ENCODE measurements at places on chromosomes 4 and X. TPM values are rescaled to one million over a fixed set of nuclear protein-coding genes. Genes with fewer than 3 reads are reported as not detected.

DNA sequence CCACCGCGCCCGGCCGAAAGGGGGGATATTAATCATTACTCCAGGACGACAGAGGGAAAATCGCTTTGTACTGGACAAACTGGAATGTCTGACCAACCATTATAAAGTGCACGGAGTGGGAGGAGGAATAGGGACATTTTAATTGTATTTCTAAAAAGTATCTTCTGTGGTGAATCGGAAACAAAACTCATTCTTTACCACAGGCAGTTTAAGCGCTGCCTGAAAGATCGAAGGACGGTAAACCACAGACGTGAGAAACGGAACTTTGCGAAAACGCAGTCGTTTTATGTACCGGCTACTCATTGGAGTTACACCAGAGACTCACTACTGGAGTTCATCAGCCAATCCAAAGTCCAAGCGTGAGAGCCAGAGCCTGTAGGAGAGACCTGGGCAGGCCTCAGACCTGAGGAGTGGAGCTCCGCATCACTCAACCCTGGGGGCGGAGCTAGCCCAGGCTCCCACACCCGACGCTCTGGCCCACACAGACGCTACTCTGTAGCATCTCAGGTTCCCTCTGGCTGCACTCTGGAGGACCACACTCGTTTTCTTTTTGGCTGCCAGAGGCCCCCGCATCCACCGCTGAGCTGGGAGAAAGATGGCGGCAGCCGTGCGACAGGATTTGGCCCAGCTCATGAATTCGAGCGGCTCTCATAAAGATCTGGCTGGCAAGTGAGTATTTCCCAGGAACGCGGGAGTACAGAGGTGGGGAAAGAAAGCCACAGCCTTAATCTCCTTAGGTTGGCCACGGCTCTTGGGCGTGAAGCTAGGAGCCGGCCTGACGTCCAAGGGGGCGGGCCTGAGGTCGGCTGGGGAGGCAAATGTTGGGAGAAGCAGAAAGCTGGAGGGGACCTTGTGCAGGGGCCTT is at the start of gene COPS4:
TSS of gene COPS4 (plus strand) at position 554 of the 865 bp plus-strand sequence. CDS start at position 596, 42 bp downstream.
- peak; percentile 89 for DNase-seq

DNA sequence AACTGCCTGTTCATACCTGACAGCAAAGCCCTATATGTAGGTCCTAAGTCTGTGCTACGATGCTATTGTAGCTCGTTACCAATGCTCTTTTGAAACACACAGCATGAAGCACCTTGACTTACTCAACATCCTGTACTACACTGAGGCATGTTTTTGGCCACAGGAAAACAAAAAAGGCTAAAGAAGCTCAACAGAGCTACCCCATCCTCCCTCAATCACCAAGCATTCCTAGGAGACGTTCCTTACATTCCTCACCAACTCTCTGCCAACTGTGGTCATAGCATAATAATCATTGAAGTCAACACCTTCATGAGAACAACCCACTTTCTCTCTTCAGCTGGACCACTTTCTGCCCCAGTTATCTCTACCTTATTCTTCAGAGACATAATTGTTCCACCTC is 73.7 kb upstream of the SLC25A43 start:
- no peak for DNase-seq

GRCh38 chrX:28498658-28499057 is 88.6 kb upstream of the IL1RAPL1 start:
- no peak for DNase-seq

Gene MAGEA2B
- not detected for total RNA-seq

DNA sequence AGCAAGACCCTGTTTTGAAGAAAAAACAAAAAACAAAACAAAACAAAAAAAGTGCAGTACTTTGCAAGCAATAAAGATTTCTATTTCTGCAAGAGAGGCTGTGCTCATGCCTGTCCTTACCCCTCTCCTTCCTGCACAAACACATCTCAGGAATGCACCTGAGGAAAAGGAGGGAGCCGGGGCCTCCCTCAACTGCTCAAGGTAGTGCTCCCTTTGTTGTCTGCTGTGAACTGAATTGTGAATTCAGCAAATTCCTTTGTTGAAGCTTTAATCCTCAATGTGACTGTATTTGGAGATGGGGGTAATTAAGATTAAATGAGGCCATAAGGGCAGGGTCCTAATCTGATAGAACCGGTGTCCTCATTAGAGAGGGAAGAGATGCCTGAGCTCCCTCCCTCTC is 13.9 kb downstream of the FTSJ1 start:
- DNase-seq = no peak

DNA sequence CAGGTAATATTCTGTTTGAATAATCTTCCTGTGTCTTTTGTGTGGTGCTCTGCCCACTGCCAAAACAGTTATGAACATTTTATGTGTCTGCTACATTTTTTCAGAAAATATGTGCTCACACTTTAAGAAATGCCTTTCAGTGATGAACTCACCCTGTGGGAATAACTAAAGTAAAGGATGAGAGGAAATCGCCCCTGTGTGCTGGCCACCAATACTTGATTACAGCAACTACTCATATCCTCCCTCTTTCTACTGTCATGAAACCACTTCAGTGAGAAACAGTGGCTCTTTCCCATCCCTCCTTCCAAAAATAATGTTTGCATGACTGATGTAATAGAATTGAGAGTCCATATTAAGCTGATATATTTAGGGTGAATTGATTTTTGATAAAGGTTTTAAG is 900.9 kb downstream of the RAB28 start:
- no peak for DNase-seq

- no peak for DNase-seq
These were observed 669.2 kb upstream of the AADAT start for GRCh38 chr4:170758988-170759387.

- DNase-seq = no peak
These were observed 278.7 kb downstream of the RCHY1 start for GRCh38 chr4:75235359-75235951.

DNA sequence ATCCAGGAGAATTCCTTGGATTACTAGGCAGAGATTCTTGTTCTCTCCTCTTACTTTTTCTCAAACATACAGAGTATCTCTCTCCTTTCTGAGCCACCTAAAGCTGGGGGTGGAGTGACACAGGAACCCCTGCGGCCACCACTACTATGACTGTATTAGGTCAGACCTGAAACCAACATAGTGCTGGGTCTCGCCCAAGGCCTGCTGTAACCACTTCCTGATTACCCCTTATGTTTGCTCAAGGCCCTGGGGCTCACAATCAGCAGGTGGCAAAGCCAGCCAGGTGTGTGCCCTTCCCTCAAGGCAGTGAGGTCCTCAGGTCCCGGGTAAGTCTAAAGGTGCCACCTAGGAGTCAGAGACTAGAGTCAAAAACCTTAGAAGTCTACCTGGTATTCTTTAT is 166.4 kb downstream of the PARM1 start:
- DNase-seq = no peak

DNA sequence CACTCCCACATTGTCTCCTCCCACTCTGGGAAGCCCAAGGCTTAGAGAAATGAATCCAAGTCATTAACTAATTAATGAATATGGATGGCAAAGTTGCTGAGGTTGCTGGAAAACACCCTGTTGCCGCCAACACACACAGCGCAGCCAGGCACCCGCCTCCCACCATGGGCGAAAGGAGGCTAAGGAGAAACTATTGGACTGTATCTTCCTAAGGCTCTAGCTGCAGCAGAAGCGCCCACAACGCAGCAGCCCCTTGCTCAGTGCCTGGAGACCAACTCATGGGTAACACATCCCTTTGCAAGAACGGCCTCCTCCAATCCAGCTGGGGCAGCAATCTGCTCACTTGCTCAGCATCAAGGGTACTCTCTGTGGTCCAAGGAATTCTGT is 34.2 kb downstream of the TSC22D3 start:
- no peak for DNase-seq

DNA sequence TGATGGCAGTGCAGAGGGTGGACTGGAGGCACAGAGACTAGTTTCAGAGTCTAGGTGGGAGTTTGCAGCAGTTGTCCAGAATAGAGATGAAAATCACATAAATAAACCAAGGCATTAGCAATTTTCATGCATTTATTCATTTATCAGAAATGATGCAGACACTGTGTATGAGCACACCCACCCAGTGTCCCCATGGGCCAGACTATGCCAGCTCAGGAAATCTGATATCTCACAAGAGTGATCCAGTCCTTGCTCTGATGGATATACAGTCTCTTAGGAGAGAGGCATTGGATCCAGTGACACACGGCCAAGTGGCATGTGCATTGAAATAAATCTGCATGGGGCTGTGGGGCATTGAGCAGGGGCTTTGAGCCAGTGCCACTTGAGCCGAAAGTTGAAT is 228.2 kb downstream of the FRMPD4 start:
- DNase-seq = no peak

- no peak for DNase-seq
These were observed 214.5 kb upstream of the GIMD1 start for GRCh38 chr4:106583108-106583507.

Gene ZCCHC12
- not detected for total RNA-seq

Gene ALAS2
- total RNA-seq = not detected

- DNase-seq = no peak
These were observed 127.9 kb downstream of the TACR3 start for GRCh38 chr4:103591841-103592240.

DNA sequence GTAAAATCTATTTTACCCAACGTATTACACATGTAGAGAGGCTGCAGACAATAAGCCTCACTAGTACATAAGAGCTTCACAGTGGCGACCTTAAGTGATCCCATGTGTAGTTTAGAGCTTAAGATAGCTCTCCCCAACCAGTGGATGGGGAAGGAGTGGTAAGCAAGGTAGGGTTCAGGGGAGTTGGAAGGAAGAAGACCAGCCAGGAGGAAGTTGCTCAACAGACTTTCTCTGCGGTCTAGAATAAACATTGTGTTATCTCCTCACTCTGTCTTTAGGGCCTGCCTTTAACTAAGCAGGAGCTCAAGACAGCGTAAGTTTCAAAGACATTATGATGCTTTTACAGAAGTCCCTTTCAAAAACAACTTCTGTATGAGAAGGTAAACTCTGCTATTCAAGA is 16.8 kb downstream of the MEPE start:
- DNase-seq = no peak

Gene P2RY4
- not detected for total RNA-seq
